ENCODE measurements at places on chromosomes 7 and 10.

DNA sequence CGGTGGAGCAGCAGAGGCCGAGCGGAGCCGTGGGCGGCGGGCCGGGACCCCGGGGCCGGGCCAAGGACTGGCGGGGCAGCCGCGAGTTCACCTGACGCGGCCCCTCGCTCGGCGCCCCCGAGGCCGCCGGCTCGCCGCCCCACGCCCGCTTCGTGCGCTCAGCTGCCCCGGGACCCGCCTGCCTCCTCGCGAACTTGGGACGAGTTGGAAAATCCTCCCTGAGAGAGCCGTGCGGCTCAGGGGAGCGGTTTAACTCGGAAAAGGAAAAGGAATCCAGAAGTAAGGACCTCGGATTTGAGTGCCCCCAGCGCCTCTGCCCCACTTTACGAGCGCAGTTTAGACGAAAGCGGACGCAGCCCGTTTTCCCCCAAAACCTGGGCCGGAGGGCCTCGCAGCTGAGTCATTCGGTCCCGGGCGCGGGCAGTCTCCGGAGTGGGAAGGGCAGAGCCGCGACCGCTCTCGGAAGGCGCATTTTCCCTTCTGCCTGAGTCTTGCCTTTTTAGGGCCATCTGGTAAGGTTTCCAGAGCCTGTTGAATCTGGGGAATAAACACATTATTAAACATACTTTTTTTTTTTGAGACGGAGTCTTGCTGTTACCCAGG lies 744 bp downstream of the CREM start:
- DNase-seq, result peak; percentile 65

DNA sequence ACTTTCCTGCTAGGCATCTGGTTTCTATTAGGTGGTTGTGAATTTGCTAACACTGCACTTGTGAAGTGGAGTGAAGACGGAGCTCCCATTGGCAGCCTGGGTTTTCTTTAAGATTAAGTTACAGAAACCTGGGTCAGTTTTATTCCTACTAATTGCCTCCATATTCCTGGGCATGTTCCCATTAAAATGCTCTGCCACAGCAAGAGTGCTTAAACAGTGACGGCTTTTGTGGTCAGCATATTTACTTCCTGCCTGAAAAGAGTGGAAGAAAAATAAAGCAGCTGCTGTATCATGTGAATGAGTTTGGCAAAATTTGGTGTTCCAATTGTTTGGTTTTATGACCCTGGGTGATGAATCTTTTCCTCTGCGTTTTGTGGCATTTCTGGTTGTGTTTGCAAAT lies 96.9 kb upstream of the PLXDC2 start:
- DNase-seq, result no peak

- no peak for DNase-seq
These were observed 119.7 kb downstream of the VWC2 start for GRCh38 chr7:49893131-49893530.

DNA sequence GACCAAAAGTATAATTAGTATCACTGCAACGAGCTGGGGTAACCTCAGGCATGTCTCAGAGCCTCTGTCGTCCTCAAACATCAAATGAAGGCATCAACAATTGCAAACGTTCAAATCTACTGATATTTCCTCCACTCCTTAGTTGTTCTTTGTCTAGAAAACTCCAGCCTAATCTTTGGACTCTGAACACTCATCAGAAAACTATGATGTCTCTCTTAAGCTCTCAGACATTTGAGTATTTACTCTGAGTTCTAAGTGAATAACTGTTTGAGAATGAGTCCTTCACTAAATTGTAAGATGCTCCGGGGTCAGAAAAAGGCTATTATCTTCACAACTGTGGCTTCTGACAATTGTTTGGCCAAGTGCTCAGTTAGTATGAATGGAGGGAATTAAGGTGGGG lies 536.4 kb downstream of the NRG3 start:
- DNase-seq, result no peak

DNA sequence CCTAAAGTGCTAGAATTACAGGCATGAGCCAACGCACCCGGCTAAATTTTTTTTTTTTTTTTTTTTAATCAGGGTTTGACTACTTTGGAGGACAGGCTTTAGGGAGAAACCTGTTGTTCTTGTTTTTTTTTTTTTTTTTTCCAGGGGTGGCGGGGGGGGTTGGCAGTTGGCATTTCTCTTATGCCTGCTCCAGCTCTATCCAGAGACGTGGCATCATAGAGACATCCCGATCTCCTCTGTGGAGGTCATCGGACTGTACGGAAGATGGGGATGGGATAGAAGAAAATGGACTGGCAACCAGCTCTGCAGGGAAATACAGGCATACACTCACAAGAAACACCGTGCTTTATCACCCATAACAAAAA lies 130.8 kb downstream of the PRPF18 start:
- DNase-seq, result no peak

DNA sequence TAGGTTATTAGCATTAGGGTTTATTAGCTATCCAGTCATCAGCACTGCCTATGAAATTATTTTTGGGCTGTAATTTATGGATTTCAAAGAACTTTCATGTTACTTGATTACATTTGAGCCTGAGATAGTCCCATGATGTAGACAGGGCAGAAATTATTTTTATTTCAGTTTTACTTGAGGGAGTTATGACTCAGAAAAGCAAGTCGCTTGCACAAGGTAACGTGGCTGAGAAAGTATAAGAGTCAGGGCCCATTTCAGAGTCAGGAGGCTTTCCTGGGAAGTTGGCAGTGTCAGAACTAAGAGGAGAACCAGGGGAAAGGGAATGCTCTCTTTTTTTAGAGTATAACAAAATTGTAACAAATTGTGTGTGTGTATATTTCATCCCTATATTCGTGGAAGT lies 16.5 kb downstream of the GATA3 start:
- no peak for DNase-seq

GRCh38 chr7:157656195-157656769 lies 319.5 kb downstream of the DNAJB6 start:
- DNase-seq, result no peak
